SW480 (cell line): ENCODE measurements at places on chromosomes 5 and 9.

GRCh38 chr9:127491516-127491915 is 40.2 kb downstream of the LRSAM1 start:
- DNase-seq = no peak

DNA sequence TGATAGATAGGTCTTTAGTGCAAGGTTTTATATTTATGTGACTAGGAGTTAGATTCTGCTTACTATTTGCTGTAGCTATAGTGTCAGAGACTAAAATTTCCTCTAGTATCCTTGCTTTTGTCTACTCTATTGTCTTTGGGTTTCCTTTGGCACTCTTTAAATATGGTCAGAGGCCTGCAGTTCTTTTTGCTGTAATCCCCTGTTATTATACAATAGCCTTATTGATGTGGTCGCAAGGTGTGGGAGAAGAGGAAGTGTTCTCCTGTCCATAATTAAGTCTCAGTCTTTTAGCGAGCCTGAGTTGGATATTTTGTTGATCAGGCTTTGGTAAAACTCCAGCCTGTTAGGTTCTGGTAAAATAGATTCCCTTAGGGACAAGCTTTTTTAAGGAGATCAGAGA is 34.9 kb downstream of the LURAP1L start:
- peak; percentile 73 for DNase-seq

GRCh38 chr5:1544294-1544961 is 20.7 kb upstream of the LPCAT1 start:
- DNase-seq = no peak

DNA sequence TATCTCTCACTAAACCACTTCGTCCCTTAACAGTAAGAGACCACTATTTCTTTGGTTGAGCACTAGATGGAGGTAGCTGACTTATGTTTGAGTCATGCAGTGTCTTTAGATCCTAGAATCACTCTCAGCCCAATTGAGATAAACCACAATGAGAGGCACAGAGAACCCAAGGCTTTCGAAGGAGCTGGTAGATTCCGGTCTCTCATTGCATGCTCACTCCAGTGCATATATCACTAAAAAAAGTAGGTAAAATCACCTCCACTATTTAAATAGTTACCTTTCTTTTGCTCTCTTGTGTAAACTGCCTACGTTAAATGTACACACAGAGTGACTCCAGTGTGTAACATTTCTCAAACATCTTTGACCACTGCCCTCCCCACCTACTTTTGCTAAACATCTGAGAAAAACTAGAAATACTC is 27.6 kb downstream of the ACTL7A start:
- peak; percentile 34 for DNase-seq
